Activated naive CD8-positive, alpha-beta T cell treated with anti-CD3 and anti-CD28 coated beads, Interleukin-2, amount 50 U/mL, for 16 hours (primary cell): ENCODE measurements at places on chromosomes 6 and 20.

- DNase-seq, result no peak
Observed at GRCh38 chr6:33446356-33446755, 8.0 kb upstream of the ZBTB9 start.

DNA sequence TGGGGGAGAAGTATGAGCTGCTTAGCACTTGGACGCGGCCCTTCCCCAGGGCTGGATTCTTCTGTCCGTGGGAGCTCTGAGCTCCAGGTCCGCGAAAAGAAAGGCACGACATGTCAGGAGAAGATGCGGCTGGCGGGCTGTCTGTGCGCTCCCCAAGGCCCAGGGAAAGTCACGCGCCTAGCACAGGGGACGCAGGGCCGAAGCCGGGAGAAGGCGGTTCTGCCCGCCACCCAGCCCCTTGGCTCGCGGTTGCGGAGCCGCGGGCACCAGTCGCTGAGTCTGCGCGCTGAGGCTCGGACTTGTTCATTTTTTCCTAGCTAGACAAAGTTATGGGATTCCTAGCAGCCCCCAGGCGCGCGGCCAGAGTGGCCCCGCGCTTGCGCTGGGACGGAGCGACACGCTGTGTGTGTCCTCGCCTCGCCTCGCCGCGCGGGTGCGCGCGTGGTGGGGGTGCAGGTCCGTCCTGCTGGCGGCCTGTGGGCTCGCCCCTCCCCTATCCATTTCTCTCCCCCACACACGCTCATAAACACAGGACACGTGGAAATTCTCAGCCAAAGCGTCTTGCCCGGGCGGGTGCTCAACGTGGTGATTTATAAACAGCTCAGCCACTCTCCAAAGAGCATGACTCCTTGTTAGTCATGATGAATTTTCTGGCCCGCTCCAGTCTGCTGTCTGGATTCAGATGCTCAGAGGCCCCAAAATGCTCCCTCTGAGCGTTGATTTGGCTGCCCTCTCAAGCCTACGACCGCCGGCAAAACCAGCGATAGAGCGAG lies 1.9 kb upstream of the POU3F2 start:
- DNase-seq, result no peak

DNA sequence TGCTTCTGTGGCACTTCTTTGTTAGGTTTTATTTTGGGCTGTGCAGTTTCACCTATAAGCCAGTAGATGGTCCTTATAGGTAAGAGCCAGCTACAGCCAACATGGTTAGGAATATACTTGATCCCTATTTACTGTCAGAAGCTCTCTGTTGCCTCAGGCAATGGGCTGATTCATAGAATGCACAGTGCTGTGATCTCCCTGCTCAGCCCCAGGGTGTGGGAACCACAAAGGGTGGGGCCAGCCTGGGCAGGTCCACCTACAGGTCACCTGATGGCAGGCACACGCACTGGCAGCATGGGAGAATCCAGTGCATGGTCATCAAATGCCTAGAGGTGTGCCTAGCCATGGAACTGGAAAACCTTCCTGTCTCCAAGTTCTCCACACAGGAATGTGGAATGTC lies 191.9 kb downstream of the MOXD1 start:
- no peak for DNase-seq

- no peak for DNase-seq
Observed at GRCh38 chr6:121205569-121205968, 128.7 kb downstream of the TBC1D32 start.

- DNase-seq, result peak; percentile 47
Observed at GRCh38 chr6:36759148-36759759, 61.6 kb downstream of the RAB44 start.

GRCh38 chr6:158029668-158030230 lies 48.1 kb downstream of the SYNJ2 start:
- DNase-seq, result no peak

- no peak for DNase-seq
Observed at GRCh38 chr6:154569156-154569862, 58.8 kb upstream of the CNKSR3 start.

DNA sequence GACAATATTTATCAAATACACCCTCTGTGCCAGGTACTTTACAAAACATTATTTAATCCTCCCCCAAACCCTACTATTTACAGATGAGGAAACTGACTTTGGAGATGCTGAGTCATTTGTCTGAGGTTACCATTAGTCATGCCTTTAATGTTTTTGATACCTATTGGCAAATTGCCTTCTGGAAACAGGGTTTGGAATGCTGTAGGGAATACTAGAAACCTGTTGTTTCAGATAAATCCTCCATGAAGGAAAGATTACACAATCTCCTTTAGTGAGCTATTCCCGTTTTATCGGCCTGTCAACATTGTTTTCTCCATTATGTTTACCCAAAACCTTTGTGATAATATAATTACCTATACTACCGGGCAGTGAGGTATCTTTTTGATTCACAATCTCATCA lies 93.6 kb upstream of the ADGRF1 start:
- no peak for DNase-seq

DNA sequence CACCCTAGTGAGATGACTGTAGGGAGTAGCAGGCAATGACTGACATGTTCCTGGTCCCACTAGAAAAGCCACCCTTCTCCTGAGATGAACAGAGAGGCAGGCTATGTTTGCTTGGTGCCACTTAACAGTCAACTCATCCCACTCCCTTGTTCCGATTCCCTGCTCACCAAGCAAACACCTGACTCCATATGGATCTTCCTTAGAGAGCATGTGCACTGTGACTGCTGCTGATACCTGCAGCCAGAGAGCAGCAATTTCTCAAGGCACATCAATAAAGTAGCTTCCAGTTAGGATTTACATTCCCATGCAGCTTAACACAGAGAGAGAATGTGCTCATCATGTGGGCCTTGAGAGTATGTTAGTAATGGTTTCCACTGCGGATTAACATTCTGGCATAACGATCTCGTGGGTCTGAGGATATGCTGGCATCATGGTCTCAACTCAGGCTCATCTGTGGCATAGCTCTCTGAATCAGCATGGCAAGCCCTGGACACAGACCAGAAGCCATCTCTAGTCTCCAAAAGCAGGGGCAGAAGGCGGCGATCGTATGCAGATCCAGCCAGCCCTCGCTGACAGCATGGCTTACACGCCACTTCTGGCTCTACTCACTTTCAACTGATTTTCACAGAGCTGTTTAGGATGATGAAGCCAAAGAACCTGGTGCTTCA lies 43.9 kb downstream of the ATXN1 start:
- no peak for DNase-seq

- DNase-seq, result no peak
Observed at GRCh38 chr20:346640-347316, at the start of gene NRSN2. Gene NRSN2 (plus strand): TSS chr20:347111. CDS start chr20:349644, 2,533 bp downstream.

DNA sequence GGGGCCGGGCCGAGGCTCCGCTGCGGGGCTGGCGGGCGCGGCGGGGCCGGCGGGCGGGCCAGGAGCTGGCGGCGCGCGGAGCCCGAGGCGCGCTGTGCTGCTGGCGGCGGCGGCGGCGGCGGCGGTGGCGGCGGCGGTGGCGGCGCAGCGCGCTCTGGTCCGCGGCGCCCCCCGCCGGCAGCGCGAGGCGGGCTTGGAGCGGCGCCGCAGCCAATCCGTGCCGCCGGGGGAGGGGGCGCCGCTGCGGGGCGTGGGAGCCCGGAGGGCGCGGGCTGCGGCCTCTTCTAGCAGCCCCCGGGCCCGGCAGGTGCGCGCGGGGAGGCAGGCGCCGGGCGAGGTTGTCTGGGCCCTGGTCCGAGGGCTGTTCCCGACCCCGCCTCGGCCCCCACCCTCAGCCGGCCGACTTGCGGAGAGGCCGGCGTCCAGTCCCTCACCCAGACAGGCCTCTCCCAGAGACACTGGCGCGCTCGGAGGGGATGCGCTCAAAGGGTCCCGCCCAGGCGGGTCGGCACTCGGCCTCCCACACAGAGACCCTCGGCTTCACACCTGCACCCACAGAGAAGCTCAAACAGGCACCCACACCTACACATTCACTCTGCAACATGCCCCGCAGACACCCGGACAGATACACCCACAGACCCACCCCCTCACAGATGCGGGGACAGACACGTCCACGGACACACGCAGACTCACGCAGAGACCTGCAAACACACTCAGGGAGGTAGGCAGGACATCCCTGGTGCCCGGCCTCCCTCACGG lies at the start of gene RIMS4:
RIMS4 (minus strand) TSS at position 156 of the 759 bp plus-strand sequence. CDS start 275 bp downstream, outside the sequence.
- DNase-seq, result no peak

DNA sequence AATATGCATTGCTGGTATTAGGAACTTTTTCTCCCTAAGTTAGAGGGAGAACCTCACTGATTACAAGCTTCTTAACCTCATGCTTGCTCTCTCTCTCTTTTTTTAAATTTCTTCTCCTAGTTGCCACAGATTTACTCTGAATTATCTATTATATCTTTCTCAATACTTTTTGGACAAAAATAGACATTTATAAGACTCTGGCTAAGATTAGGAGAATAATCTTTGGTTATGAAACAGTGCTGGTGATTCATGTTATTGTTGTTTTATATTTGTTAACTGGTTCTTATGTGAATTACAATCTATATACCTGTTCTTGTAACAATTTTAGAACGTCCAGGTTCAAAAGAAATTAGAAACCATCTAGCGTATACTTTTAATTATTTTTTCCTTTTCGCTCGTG lies 187.8 kb downstream of the OGFRL1 start:
- no peak for DNase-seq

DNA sequence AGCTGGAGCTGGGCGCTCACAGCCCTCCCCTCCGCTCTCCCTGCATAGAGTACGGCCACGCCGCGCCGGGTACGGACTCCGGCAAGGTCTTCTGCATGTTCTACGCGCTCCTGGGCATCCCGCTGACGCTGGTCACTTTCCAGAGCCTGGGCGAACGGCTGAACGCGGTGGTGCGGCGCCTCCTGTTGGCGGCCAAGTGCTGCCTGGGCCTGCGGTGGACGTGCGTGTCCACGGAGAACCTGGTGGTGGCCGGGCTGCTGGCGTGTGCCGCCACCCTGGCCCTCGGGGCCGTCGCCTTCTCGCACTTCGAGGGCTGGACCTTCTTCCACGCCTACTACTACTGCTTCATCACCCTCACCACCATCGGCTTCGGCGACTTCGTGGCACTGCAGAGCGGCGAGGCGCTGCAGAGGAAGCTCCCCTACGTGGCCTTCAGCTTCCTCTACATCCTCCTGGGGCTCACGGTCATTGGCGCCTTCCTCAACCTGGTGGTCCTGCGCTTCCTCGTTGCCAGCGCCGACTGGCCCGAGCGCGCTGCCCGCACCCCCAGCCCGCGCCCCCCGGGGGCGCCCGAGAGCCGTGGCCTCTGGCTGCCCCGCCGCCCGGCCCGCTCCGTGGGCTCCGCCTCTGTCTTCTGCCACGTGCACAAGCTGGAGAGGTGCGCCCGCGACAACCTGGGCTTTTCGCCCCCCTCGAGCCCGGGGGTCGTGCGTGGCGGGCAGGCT lies 4.6 kb downstream of the KCNK15 start:
- DNase-seq, result no peak

- DNase-seq, result no peak
Observed at GRCh38 chr20:44609006-44609515, 26.7 kb downstream of the PKIG start.

DNA sequence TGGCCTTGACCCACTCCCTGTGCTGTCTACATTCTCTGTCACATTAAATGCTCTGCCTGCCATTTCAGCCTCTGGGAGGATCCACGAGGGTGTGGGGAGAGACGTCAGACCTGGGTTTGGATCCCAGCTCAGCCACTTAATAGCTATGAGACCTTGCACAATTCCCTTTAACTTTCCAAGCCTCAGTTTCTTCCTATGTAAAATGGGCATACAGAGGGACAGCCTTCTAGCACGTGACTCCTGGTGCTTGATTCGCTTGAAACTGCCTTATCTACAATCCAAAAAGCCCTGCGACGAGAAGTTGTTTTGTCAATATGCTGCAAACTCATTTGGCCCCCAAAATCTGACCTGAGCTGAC lies 40.0 kb downstream of the TOX2 start:
- DNase-seq, result no peak

DNA sequence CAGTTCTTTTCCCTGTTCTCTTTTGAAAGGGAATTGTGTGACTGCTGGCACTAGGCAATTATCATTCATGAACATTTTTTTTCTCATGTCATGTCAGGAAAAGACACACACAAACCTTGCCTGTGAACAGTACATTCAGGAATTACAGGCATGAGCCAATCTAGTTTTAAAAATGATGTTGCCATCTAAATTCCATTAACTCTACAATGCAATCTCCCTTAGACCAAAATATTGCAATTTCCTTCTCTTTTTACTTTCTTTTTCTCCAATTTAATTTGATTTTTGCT lies 127.5 kb upstream of the STMND1 start:
- DNase-seq, result no peak

GRCh38 chr6:137106183-137106582 lies 61.4 kb upstream of the IL20RA start:
- DNase-seq, result no peak

GRCh38 chr6:24228681-24229255 lies 102.8 kb downstream of the NRSN1 start:
- DNase-seq, result no peak

DNA sequence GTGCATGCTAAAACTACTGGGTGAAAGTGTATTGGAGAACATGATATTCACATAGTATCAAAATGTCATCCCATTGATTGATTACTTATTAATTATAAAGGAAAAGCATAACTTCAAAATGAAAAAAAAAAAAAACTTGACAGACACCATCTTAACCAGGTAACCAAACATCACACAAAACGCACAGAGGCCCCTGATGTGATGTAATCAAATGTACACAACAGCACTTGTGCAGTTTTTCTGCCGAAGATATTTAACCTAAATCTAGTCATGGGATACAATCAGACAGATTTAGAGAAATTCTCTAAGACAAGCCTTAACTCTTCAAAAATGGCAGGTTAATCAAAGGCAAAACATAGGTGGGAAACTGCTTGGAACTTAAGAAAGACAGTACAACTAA lies 102.0 kb upstream of the TENT5A start:
- no peak for DNase-seq

GRCh38 chr6:38215651-38216311 lies 396.3 kb downstream of the ZFAND3 start:
- DNase-seq, result no peak

- DNase-seq, result no peak
Observed at GRCh38 chr6:15274692-15275387, 29.0 kb downstream of the JARID2 start.

- no peak for DNase-seq
Observed at GRCh38 chr6:15681946-15682345, 19.1 kb upstream of the DTNBP1 start.
